ENCODE measurements at places on chromosomes 1 and 21.

DNA sequence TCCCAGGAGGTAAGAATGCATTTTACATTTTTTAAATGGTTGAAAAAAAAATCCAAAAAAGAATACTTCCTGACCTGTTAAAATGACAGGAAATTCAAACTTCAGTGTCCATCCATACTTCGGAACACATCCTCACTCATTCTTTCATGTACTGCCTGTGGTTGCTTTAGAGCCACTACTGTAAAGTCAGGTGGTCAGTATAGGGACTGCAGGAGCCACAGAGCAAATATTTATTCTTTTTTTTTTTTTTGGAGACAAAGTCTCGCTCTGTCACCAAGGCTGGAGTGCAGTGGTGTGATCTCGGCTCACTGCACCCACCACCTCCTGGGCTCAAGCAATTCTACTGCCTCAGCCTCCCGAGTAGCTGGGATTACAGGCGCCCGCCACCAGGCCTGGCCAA is 124.7 kb downstream of the CLIC6 start:
- DNase-seq = no peak

- no peak for DNase-seq
Observed at GRCh38 chr1:10686404-10687040, 109.9 kb downstream of the CASZ1 start.

DNA sequence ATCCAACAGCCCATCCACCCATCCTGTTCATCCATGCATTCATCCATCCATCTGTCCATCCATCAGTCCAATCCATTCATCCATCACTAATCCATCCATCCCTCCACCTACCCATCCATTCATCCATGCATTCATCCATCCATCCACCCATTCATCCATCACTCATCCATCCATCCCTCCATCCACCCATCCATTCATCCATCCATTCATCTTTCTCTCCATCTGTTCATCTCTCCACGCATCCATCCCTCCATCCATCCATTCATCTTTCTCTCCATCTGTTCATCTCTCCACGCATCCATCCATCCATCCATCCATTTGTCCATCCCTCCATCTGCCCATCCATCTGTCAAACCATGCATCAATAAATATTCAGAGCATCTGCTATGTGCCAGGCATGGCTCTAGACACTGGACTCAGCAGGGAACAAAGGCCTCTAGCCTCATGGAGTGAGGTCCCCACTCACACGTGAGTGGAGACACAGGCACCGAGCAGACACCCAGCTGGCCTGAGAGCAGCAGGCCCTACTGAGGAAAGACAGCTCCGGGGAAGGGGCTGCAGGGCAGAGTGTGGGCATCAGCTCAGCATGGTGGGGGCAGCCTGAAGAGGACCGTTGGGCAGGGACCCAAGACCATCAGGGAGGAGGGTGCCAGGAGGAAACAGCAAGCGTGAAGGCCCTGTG is 9.6 kb downstream of the KRTAP10-1 start:
- DNase-seq = no peak

DNA sequence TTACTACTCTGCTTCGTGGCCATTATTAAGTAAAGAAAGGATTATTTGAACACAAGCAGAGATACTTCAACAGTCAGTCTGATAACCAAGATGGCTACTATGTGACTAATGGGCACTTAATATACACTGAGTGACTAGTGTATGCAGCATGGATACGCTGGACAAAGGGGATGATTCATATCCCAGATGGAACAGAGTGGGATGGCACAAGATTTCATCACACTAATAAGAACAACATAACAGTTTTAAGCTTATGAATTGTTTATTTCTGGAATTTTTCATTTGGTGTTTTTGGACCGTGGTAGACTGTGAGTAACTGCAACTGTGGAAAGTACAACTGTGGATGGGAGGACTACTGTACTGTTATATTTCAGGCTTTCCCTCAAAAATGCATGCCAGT is 9.4 kb downstream of the ZCCHC17 start:
- DNase-seq = no peak

DNA sequence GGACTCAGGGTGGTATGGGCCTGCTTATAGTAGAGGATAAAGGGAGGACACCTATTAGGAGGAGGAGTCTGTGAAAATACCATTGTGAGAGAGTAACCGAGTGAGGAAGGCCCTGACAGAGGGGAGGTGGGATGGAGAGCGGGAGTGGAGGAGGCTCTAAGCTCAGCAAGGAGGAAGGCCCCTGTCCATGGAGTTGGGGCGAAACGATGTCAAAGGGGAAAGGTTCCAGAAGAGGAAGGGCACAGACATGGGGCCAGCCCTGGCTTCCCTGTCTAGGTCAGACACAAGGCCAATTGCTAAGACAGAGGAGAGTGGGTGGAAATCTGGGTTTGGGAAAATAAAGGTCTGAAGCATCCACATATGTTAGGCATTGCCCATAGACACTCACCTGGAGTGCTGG is 44.2 kb downstream of the ELK4 start:
- DNase-seq = no peak

- no peak for DNase-seq
Observed at GRCh38 chr1:92747735-92748134, 37.2 kb downstream of the EVI5 start.

- DNase-seq = no peak
Observed at GRCh38 chr1:5119366-5120234, 465.2 kb downstream of the AJAP1 start.

- no peak for DNase-seq
Observed at GRCh38 chr1:246199086-246199645, 307.9 kb downstream of the SMYD3 start.

DNA sequence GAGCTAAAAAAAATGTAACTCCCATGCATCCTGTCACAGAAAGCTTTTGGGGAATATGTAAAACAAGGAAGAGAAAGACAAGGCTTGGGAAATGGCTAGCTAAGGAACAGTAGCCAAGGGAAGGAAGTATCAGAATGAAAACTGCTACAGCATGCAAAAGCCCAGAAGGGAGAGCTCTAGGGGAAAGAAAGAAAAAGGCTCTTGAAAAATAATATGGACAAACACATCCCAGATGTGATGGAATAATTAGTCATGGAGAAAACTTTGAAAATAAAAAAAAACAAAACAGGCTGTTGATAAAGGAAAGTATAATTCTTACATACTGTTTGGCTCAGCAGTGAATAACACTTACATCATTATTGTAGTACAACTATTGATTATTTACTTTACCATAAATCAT is 47.9 kb upstream of the VCAM1 start:
- DNase-seq = no peak
